NCI-H526 (cell line): ENCODE measurements at places on chromosomes 3 and 15.

- no peak for DNase-seq
Measured at GRCh38 chr3:105483476-105483875, 116.8 kb downstream of the ALCAM start.

- peak; percentile 21 for DNase-seq
Measured at GRCh38 chr15:84789762-84790161, 27.4 kb upstream of the ALPK3 start.

GRCh38 chr3:4198491-4198890 is 104.7 kb upstream of the SETMAR start:
- DNase-seq = no peak

- no peak for DNase-seq
Measured at GRCh38 chr3:192408647-192409200, 318.6 kb downstream of the FGF12 start.

DNA sequence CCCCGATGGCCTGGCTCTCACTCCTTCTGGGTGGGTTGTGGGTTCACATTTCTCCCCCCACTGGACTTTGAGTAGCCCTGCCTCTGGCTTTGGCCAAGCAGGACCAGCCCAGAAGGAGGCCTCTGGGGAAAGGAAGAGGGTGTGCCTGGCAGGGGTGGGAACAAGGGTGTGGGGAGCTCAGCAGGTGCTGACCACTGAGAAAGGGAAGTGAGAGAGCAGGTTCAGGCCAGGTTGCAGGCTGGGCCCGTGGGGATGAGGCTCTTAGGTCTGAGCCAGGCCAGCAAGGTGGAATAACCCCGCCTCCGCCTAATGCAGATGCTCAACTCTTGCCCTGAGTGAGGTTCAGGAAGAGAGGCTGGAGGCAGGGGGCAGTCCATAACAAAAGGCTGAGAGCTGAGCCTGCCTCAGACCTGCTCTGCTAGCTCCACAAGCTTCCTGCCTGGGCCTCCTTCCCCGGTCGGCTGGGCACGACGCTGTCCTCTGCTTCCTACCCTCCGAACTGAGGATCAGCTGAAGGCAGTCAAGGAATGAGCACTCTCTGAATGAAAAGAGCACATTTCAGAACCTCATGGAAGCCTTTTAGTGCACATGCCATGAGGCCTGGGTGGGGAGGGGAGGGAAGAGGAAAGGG is 82.7 kb downstream of the TLE3 start:
- no peak for DNase-seq

GRCh38 chr3:143483214-143483613 is 363.6 kb downstream of the CHST2 start:
- no peak for DNase-seq

DNA sequence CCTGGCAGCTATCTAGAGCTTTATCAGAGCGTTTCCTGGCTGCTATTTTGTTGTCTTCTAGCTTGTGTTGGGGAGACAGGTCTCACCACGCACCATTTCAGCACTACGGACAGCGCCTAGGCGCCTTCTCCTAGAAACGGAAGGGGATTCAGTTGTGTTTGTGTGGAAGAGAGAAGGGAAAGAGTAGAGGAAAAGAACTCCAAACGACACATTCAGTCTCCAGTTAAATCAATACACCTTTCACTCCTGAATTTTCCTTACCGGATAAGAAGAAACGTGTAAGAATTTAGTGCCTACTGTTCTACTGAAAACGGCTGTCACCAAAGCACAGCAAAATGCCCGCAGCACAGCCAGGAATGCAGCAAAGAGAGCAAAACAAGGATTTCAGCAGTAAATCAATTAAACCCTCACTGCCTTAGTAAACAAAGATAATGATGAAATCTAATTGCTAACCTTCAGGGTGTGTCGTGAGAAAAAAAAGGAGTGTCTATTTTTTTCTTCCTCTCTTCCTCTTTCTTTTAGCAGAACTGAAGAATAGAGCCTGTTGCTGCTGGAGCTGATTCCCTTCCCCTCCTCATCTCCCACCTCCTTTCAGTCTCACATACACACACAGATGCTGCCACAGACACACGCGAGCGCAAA is 412 bp upstream of the CTXN2 start:
- no peak for DNase-seq

DNA sequence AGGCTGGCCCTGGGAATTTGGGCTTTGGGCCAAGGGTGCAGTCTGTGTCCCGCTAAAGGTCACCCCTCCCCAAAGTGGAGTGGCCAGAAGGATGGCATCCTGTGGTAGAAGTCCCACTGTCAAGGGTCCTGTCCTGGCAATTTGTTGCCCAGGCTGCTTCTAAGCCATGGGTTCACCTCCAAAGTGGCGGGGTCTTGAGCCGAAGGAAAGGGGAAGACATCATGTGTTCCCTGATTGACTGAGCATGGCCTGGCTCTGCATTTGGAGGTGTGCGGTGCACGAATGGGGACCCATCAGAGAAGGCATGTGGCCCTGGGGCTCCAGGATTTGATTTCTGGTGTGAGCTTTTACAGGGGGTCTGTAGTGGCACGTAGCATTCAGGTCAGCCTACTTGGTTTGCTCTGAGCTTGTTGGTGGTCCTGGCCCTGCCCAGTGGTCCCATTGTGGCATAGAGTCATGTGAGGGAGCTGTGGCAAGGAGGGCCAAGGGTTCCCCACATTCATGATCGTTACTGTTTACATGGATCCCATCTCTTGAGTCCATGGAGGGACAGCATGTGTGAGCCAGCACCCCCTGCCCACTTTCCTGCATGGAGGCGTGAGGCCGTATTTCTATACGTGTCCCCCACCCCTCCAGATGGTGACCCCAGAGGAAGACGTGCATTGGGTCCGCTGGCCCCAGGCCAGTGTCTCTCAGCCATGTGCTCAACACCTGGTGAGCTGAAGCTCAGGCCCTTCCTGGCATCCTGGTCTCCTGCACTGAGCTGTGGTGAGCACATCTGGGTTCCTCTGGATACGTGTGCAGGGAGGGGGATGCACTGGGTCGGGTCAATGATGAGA is 225.1 kb downstream of the SNRPN start:
- DNase-seq = no peak

- DNase-seq = peak; percentile 54
Measured at GRCh38 chr15:67303490-67304363, 49.1 kb downstream of the IQCH start.

DNA sequence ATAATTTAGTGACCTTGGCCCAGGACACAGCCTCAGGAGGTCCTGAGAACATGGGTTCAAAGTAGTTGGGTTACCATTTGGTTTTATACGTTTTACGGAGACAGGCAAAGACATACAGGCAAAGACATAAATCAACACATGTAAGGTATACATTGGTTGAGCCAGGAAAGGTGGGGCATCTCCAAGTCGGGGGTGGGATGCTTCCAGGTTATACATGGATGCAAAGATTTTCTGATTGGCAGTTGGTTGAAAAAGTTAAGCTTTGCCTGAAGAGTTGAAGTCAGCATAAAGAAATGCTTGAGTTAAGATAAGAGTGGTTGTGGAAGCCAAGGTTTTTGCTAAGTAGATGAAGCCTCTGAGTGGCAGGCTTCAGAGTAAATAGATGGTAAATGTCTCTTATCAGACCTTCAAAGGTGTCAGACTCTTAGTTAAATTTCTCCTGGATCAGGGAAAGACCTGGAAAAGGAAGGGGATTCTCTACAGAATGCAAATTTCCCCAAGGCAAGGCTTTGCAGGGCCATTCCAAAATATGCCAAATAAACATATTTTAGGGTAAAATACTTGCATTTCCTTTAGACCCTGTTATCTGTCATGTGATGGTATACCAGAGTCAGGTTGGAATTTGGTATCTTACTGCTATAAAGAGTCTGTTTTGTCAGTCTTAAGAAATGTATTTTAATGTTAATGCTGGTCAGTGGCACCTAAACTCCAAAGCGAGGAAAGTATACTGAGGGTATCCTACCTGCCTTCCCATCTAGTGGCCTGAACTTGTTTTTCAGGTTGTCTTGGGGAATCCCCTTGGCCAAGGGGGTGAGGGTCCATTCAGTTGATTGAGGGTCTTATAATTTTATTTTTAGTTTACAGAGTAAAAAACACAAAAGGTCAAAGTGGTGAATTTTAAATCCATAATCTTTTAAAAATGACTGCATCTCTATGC is 8.2 kb upstream of the PDHB start:
- DNase-seq = no peak

GRCh38 chr3:9914011-9914410 is 2.9 kb upstream of the IL17RC start:
- DNase-seq = no peak

- no peak for DNase-seq
Measured at GRCh38 chr15:70869346-70869745, 15.4 kb upstream of the LARP6 start.

- no peak for DNase-seq
Measured at GRCh38 chr15:82942691-82943090, 9.8 kb downstream of the HOMER2 start.

DNA sequence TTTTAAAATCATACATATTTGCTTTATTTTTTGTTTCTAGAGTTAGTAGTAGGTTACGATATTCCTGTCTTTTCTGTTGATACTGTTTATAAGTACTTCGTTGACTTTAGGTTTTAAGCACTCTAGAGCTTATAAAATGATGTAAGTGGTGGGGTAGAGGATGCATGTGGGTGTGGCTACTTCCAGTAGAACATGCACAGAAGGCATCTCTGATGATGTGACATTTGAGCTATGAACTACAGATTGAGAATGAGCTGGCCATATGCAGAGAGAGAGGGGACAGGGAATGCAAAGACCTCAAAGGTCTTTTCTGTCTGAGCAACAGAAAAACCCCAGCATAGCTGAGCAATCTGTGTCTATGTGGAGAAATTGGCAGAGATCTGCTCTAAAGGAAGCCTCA is 233.9 kb upstream of the STAC start:
- no peak for DNase-seq

GRCh38 chr15:48334260-48334659 is 3.0 kb downstream of the DUT start:
- no peak for DNase-seq

DNA sequence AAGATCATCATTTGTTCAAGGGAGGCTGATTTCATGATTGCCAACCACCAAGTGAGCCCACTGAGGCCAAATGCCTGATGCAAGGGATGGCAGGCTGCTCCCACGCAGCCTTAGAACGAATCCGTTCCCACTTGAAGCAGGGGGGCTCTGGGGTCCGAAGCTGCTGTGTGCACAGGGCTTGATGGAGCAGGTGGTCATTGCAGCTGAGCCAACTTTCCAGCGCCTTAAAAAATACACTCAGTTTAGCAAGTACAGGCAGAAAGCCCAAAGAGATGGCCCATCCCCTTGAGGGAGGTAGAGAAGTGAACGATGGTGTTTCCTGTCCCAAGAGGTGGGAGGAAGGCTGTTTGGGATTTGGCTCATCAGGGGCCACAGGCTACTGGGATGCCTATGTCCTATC is 16.7 kb downstream of the LIMD1 start:
- no peak for DNase-seq
